ENCODE measurements at places on chromosomes 12 and 14.

- DNase-seq, result no peak
These were observed 132.6 kb upstream of the MAP1LC3B2 start for GRCh38 chr12:116426391-116427136.

- DNase-seq, result peak; percentile 60
These were observed 2.2 kb downstream of the RCOR1 start for GRCh38 chr14:102594514-102595175.

DNA sequence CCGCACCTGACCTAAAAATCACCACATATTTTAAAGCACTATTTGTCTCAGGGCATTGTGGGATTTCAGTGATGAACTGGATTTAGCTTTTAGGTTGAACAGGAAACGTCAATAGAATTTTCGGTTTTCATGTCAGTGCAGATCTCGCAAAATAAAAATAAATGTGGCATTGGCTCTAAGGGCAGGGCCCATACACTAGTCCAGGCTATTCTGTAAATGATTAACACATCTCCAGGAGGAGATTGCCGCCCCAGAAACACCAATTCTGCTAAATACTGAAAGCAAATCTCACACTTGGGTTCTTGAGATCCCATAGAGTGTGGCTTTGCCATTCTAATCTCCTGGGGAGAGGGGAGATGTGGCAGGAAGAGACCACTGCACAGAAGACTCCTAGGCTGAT, 1494.0 kb upstream of the TMEM132C start:
- DNase-seq, result no peak

GRCh38 chr12:22313286-22313962, 21.1 kb downstream of the ST8SIA1 start:
- no peak for DNase-seq

- no peak for DNase-seq
These were observed 5.3 kb upstream of the CEP128 start for GRCh38 chr14:80946797-80947196.

- no peak for DNase-seq
These were observed 92.0 kb downstream of the NCOR2 start for GRCh38 chr12:124475295-124476010.

GRCh38 chr12:52182898-52183543, 8.8 kb downstream of the KRT80 start:
- DNase-seq, result no peak

DNA sequence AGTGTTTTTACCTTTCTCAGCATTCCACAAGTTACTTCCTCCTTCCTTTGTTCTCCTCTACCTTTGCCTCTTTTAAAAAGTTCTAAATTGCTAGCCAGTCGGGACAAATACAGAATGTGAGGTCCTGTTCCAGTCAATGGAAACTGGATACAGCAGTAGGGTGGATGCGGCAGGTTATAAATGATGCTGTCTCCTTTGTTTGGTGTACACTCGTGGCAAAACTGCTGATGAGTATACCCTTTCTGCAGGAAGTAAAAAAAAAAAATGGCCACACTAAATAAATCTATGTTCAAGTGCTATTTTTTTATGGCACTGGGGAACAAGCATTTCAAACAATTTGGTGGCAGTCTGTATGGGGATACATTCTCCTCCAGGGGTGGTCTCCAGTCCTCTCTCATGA, 27.5 kb downstream of the KLRK1 start:
- no peak for DNase-seq

- DNase-seq, result no peak
These were observed 40.9 kb downstream of the PELI2 start for GRCh38 chr14:56159066-56159465.

DNA sequence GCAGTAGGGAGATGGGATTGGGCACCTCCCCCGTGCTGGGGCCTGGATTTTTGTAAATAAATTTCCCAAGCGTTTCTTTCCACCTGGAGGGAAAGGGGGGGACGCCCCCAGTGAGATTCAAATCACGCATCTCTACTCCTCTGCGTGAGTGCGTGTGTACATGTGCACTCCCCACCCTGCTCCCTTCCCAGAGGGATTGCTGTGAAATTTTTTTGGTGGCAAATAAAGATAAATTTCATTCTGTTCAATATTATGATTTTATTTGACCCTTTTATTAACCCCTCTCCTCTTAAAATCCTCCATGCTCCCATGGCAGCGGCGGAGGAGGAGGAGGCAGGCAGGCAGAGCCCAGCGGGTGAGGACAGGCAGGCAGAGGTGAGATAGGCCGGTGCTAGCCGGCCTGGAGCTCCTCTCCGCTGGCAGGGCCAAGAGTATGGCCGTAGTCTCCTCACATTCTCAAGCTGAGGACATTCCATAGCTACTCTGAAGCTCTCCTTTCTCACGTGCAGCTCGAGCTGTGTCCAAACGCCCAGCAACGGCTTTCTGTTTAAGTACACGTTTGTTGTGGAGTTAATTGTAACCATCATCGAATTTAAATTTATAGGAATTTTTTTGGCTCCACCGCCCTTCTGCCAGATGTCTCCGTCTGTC, 1.5 kb upstream of the HOTAIR start:
- no peak for DNase-seq

- DNase-seq, result no peak
These were observed 42.2 kb upstream of the ATP23 start for GRCh38 chr12:57899010-57899662.

DNA sequence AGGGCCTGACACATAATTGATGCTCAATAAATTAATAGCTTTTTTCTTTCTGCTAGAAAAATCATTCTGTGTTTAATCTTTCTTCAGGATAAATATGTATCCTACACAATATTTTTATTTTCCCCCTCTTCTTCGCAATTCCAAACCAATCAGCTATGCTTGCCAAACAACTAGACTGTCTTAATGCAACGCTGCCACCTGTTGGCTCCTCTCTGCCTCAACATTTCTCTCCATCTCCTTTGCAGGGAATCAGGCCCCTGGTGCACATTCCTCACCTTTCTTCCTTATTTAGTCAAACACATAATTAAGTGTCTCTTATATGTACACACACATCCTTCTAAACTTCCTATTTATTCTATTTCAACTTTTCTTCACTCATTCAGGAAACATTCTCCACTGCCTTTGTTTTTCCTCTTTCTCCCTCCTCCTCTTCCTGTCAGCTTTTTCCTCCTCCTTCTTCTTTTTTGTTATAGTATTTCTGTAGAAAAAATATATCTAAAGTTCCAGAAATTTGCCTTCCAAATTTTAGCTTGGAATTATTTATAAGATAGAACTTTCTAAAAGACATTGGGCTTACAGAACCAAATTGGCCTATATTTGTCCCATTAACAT, 406.0 kb downstream of the PRKD1 start:
- DNase-seq, result no peak

- DNase-seq, result no peak
These were observed 1.5 kb downstream of the AMN start for GRCh38 chr14:102923925-102924486.

GRCh38 chr12:115474539-115475353, 790.8 kb upstream of the TBX3 start:
- no peak for DNase-seq

DNA sequence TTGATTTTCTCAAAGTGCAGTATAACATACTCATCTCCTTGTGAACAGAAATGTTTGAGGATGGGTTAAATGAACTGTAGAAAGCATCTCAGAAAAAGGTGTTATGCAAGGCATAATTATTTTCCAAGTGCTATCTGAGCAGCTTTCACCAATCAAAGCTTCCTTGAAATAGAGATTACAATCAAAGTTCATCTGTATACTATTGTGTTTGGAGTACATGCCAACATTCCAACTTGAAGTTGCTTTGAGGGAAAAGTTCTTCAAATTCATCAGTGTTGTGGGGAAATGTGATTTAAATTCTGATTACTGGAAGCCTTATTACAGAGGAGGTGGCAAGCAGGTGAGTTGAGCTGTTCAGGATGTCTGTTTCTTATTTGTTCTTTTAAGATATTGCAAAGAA, 68.2 kb downstream of the TMTC2 start:
- DNase-seq, result no peak

DNA sequence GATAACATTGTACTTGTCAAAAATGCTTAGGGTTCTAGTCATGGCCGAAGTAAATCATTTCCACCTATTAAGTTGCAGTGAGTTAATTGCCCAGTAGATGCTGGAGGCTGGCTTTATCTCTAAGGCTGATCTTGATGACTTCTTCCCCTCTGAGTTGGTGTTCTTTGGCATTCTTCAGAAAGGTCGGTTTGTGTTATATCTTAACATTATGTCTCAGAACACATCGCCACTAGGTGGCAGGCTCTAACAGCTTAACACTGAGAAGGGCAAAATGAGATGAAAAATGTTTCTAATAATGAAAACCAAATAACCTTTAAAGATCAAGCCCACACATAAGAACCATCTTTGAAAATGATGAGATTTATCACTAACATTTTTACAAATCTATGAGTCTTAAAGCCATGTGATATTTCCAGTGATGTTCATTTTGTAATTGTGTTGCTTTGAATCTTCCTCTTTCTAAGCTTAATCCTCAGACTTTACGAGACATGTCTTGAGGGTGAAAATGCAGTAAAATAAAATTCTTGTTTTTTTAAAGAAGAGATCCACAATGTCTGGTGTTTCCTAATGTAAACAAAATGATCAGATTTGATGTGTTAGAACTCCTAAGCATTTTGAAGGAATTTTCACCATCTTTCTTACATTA, 28.6 kb downstream of the SUDS3 start:
- peak; percentile 77 for DNase-seq

DNA sequence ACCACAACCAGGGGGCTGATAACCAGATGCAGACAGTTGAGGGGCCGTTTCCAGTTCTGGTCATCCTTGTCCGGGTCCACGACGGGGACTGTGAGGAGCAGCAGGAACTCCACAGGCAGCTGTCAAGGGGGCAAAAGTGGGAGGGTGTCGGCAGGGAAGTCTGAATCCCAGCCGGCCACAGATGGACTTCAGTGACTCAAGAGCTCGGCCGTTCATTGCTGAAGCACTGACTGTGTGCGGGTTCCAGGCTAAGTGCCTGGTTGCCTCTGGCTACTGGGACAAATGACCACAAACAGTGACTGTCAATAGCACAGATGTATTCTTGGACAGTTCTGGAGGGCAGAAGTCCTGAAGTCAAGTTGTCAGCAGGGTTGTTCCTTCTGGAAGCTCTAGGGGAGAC, 19.6 kb downstream of the SLC8B1 start:
- no peak for DNase-seq

GRCh38 chr12:19910681-19911080, 457.7 kb upstream of the PDE3A start:
- no peak for DNase-seq

GRCh38 chr12:68580911-68581310, 29.8 kb upstream of the RAP1B start:
- no peak for DNase-seq

- no peak for DNase-seq
These were observed 20.4 kb downstream of the CCDC88C start for GRCh38 chr14:91396959-91397815.

DNA sequence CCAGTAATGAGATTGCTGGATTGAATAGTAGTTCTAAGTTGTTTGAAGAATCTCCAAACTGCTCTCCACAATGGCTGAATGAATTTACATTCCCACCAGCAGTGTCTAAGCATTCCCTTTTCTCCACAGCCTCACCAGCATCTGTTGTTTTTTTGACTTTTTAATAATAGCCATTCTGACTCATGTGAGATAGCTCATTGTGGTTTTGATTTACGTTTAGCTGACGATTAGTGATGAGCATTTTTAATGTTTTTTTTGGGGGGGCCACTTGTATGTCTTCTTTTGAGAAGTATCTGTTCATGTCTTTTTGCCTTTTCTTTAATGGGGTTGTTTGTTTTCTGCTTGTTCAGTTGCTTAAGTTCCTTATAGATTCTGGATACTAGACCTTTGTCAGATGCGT, 8.1 kb upstream of the SLC15A5 start:
- no peak for DNase-seq

DNA sequence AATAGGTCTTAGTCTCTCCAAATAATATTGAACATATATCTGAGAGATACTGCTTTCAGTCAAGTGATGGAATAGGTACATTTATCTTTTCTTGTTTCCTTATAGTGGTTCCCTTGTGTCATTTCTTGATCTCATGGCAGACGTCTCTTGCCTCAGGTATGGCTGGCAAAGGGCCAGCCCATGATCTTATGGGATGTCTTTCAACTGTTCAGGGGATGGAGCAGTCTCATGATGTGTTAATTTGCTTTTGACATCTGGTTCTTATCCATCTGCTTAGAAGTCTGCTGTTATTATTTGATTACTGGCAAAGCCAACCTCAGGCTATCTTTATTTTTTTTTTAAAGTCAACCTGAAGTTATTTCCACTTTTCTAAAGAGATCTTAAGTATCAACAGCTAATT, 262.9 kb downstream of the TMEM117 start:
- DNase-seq, result no peak

DNA sequence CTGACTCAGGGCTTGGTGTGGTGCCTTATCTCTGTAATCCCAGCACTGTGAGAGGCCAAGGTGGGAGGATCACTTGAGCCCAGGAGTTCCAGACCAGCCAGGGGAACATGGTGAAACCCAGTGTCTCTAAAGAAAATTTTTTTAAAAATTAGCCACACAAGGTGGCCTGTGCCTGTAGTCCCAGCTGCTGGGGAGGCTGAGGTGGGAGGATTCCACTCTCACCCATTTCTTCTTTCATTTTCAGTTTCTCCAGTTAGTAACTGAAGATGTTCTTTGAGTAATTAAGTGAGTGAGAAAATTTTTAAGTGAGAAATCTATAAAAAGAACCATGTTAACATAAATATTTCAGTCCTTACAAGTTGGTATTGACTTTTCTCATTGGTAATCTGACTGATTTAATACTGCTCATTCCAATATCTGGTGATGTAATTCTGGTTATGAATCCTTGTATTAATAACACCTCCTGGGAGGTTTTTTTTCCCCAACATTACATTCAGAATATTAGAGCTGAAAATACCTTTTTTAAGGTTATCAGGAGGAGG, 6.1 kb downstream of the METTL3 start:
- no peak for DNase-seq

DNA sequence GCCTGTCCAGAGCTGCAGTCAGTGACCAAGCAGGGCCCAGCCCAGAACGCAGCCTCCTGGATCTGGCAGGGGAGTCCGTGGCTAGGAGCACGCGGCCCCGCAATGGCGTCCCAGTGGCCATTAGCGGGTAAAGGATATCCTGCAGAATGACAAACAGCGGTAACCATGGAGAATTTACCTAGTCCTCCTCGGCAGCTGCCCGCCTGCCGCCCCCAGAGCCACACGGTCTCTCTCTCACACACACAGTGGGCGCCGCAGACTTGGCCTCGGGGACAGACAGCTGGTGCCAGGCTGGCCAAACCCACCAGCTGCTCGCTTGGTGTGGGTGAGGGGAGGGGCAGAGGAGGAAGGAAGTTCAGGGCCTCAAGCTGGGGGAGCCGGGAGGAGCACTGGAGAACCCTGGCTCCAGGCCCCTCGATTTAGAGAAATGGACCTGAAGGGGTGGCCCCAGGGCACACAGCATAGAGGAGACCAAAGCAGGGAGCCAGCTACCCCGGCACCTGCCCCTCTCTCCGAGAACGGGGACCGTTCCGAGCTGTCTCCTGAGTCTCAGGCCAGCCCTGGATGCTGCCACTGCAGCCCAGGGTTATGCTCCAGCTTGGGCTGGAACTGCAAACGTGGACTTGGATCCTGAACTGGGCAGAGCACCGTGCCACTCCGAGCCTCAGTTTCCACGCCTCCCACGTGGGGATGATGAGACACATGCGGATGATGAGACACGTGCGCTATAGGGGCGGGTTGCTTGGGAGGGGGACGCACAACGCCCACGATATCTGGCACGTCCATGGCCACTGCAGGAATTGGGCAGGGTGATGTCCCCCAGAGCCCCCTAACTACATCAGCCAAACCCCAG, 3.4 kb downstream of the CDK2AP1 start:
- DNase-seq, result no peak

All from omental fat pad (tissue), 4 donors.